ENCODE measurements at places on chromosomes 1 and 21.

GRCh38 chr1:237281481-237281880, 239.5 kb downstream of the RYR2 start:
- DNase-seq, result no peak

DNA sequence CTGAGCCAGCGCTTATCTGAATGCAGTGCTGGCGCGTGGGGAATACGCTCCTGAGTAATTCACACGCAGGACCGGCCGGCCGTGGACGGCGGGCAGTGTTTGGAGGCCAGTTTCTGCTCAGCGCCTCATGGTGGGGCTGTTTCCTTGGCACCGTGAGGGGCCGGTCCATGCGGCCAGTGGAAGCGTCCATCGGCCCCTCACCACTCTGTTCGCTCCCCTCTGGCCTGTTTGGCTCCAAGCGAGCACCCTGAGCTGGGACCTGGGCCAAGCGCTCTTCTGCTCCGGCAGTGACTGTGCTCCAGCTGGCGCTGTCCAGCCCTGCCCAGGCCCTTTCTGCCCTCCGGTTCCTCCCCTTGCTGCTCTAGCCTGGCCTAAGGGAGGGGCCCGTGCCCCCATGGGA, 16.3 kb upstream of the PLCH2 start:
- DNase-seq, result no peak

DNA sequence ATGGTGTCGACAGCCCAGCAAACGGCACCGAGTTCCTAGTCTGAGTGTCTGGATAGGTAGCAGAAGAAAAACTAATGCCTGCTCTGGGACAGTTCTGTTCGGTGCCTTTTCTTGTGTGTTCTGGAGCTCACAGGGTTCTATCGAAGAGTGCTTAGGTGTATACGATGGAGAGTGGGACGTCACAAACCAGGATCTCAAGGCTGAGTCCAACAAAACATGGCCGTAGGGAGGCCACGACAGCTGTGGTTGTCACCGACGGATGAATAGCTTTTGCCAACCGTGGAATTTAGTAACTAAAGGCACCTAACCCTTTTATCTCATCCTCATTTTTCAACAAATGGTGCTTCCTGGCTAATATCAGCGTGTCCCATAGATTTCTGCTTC, 635 bp upstream of the SYNJ1 start:
- no peak for DNase-seq

DNA sequence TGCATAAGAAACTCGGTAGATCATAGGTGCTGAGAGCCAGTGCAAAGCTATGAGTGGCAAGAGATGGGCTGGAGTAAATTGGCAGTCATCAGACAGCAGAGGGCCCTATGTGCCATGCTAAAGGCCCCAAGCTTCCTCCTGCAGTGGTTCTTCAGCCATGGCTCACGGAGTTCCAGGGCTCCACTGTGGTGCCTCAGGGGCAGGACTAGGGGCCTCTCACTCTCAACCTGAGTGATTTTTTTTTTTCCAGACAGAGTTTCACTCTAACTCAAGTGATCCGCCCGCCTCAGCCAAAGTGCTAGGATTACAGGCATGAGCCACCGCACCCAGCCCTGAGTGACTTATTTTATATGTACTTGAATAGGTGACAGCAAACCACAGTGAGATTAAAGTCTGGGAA, 10.4 kb upstream of the GJA8 start:
- DNase-seq, result no peak

DNA sequence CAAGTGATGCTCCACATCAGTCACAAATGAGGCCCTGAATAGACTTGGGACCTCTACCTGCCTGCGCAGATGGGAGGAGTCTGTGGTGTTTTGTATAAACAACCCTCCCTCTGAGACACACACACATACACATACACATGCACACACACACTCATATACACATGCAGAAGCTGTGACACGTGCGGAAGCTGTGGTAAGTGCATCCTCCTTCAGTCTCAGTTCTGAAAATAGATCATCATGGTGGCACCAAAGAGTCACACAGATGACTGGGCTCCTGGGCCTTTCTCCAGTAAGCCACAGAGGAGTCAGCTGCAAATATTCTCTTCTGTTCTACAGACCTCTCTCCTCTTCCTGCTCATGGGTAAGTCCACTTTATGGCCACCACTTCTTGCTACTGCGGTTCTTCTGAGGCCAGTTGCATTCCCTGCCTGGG, at the start of gene LY9:
LY9 (plus strand) TSS at position 224 of the 433 bp plus-strand sequence; CDS start at position 238, 14 bp downstream.
- DNase-seq, result peak; percentile 95

GRCh38 chr1:17141441-17142197, 22.4 kb upstream of the PADI2 start:
- DNase-seq, result no peak

DNA sequence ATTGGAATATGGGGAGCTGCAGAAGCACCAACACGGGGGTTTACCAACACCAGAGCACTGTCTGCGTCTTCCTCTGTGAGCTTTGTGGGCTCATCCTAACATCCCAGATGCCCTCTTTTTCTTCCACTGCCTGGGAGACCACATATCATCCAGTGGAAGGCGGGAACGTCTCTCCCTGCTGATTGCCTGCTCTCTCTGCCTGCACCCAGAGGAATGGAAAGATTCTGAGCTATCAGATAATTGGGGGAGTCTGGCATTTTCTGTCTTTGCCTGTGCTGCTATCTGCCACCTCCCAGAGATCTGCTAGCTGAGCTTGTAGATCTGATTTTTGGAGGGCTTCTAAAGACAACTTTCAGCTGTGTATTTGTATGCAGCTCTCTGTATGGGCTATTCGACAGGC, 166.2 kb upstream of the PLXNA2 start:
- no peak for DNase-seq

GRCh38 chr1:52158218-52158617, 16.3 kb downstream of the ZFYVE9 start:
- no peak for DNase-seq

DNA sequence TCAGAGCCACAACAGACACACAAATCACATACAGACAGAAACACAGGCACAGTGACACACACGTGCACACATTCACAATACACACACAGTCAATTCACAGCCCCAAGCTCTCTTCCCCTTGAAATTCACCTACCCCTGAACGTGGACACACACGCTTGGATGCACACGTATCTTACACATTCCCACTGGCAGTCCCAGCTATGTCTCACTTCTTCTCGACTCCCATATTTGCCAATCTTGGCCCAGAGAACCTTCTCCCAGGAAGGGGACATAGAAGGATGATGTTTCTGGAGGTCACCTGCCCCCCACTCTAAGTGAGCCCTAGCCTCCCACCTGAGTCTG, 1.6 kb downstream of the CRYBG2 start:
- no peak for DNase-seq

GRCh38 chr1:195580988-195581387, 1027.3 kb downstream of the KCNT2 start:
- DNase-seq, result no peak

GRCh38 chr1:21397813-21398188, 42.1 kb upstream of the NBPF3 start:
- no peak for DNase-seq

DNA sequence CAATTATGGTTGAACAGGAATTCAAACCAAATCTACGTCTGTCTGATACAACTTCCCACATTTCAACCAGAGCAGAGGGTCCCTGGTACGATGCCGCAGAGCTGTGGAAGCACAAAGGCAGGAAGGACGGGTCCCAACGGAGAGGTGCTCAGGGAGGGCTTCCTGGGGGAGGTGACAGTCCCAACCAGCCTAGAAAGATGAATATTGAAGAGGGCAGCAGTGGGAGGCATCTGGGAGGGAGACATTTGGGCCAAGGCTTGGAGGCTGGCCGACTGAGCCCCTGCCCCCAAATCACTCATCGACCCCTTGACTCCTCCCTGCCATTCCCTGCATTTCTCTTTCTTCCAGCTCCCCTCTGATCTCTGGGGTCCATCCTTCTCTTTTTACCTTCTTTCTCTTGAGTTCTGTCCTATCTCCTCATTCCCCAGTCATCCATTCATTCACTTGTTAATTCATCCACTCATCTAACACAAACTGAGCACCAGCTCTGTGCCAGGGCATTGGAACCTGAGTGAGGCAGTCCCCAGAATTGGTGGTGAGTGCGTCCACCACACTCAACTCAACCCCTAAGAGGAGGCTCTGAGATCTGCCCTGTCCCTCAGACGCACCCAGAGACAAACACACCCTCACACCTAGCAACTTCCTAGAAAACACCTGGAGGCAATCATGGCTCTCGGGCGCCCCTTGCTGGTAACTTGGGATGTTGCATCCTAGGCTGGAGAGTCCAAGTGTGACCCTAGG, 13.2 kb upstream of the CELA3B start:
- peak; percentile 44 for DNase-seq

DNA sequence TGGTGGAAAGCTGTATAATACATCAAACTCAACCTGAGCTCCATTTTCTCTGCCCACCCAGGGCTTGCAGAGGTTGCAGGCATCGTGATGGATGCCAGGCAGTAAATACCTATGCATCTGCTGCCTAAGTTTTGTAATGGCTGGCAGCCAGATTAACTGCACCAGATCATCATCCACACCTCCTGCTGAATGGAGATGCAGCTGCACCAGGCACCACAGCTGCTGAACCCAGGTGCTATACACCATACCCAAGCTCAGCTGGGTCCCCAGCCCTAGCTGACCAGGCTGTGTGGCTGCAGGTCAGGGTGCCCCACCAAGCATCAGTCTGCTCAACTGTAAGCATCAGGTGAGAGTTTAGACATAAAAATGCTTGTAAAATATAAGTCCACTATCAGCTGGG, 6.7 kb upstream of the SNAPIN start:
- no peak for DNase-seq

DNA sequence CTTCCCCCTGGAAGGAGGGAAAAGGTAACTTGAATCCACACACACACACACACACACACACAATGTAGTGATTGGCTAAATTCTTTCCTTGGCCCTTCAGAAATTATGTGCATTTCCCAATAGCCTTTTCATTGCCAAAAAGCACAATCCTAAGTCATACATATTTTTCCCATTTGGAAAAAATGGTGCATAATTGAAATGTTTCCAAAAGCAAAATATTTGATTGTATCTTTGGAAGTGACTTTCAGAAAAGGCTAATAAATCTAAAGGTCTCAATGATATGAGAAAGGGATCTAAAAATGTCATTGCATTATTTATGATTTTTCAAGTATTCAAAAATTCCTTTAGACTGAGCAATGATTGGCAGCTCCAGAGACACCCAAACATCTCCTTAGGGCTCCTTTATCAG, 43.5 kb upstream of the NEK7 start:
- no peak for DNase-seq

GRCh38 chr1:65068202-65069010, 79.6 kb upstream of the AK4 start:
- DNase-seq, result no peak

DNA sequence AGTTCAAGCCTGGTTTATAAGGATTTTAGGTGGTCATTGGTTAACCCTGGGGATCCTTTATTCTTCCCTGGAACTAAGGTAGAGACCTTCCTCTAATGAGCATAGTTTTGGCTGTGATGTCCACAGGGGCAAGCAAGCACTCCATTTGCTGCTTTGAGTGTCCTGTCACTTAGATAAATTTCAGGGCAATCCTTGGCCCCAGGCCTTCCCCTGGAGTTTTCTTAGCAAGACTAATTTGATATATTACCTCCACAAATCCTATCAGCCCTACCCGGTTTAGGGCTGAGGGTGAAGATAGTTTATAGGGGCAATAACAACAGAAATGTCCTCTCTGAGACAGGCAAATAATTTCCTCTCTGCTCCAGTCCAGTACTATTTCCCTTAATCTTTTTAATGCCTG, 166.6 kb downstream of the CYYR1 start:
- DNase-seq, result no peak

DNA sequence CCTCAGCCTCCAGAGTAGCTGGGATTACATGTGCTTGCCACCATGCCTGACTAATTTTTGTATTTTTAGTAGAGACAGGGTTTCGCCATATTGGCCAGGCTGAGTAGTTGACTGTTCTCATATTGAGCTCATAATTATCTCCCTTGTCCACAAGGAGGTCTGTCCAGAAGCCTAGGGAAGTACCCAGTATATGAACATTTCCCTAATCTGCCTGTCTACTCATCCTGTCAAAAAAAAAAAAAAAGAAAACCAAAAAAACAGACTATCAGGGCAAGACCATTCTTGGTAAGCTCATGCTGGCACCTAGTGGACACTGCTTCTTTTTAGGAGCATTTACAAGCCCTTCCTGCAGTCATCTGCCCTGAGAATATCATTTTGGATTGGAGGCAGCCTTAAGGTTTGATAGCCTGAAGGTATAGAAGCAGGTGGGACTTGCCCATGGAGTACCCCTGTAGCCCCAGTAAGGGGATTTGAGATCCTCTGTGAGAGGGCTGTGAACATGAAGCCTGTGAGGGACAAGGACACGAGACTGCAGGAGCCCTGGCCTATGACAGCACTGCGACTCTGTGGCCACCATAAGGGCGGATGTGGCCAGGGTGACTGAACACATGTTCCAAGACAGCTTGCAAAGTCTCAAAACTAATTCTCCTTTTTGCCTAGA, 10.8 kb upstream of the DUSP12 start:
- peak; percentile 67 for DNase-seq

DNA sequence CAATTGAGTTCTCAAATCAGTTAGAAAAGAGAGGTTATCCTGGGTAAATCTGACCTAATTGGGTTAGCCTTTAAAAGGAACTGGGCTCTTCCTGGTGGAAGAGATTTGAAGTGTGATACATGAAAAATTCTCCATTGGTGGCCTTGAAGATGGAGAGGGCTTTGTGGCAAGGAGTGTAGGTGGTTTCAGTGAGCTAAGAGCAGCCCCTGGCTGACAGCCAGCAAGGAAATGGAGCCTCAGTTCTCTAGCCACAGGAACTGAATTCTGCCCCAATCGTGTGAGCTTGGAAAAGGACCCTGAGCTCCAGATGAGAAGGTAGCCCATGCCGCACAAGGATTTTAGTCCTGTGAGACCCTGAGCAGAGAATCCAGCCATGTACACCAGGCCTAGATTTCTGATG, 12.7 kb upstream of the HYI start:
- peak; percentile 6 for DNase-seq

- no peak for DNase-seq
These were observed 4.8 kb upstream of the SLC2A1 start for GRCh38 chr1:42963378-42964043.

GRCh38 chr1:3139871-3140361, 70.9 kb downstream of the PRDM16 start:
- no peak for DNase-seq

DNA sequence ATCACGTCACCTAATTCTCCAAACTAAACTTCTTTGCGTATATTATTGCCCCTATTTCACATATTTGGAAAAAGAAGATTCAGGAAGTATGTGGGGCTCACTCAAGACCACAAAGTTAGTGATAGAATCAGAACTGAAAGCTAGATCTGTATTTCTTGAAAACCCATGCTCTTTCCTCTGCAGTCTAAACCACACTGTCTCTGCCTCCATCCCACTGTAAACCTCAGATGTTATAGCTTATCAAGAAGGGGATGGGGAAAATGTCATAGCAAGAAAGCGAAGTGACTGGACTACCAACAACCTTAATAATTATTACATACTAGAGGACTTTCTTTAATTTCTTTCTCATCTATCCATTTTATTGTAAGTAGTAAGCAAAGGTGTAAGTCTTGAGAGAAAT, 257.7 kb upstream of the SGIP1 start:
- DNase-seq, result peak; percentile 21

GRCh38 chr1:23927097-23927496, 13.9 kb upstream of the CNR2 start:
- no peak for DNase-seq

Data from Jurkat, Clone E6-1 (cell line).